ENCODE measurements at places on chromosomes 5 and 9. TPM values are rescaled to one million over a fixed set of nuclear protein-coding genes. Genes with fewer than 3 reads are reported as not detected.

DNA sequence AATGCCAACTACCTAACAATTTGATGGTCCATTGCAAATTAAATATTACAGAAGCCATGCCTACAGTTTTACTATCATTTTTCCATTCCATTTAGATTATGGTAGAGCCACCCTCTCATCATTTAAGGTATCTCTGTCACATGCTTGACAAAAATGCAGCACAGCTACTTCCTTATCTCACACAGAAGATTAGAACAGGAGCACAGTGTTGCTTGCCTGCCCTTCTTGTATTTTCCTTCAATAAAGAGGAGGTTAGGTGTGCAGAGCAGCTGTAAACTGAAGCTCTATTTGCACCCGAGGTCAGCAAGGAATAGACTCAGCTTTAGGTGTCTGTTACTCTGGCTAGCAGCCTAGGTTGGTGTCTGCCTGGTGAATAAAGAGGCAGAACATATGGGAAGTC, 51.5 kb upstream of the ATP10B start:
- H3K4me3 ChIP-seq: no peak overlapping the region
- H3K4me1 ChIP-seq: no peaks in the 10 kb centered on the region
- DNase-seq: no peak
- no peak overlapping the region for H3K27ac ChIP-seq

GRCh38 chr9:93644397-93645088, 68.2 kb downstream of the PHF2 start:
- H3K4me1 ChIP-seq: no peaks in the 10 kb centered on the region
- no peak for DNase-seq
- no peak overlapping the region for H3K27ac ChIP-seq
- peaks cover 26% of the 10 kb centered on the region for H3K36me3 ChIP-seq

- peaks cover 5% of the 10 kb centered on the region for H3K4me1 ChIP-seq
- H3K4me3 ChIP-seq: no peak overlapping the region
- no peak overlapping the region for H3K27ac ChIP-seq
- no peak for DNase-seq
- no peaks in the 10 kb centered on the region for H3K36me3 ChIP-seq
These were observed 50.7 kb downstream of the P4HA2 start for GRCh38 chr5:132176987-132177386.

DNA sequence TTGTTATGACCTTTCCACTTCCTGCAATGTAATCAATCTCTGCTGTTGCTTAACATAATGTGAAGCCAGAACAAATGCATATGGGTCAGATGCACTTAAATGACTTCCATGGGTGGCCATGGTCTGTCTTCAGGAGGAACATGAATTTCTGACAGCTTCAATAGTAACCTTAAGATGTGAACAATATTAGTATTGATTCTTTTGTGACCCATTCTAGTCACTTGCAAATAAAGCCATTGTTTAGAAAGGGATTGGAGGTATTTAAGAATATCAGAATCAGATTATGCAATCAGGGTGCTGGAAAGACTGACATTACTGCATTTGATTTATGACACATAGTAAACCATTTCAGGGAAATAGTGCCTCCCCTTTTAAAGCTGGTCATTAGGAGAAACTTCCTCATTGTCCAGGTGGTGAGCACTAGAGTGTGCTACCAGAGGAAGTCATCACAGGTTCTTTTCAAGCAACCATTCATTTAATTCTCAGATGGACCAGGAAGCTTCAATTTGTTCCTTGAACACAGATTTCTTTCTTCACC, 32.1 kb downstream of the GRIN3A start:
- no peaks in the 10 kb centered on the region for H3K36me3 ChIP-seq
- DNase-seq: no peak
- no peak overlapping the region for H3K27ac ChIP-seq

GRCh38 chr5:133907075-133907474, 61.4 kb downstream of the C5orf15 start:
- H3K4me3 ChIP-seq: no peak overlapping the region
- no peaks in the 10 kb centered on the region for H3K27me3 ChIP-seq
- H3K36me3 ChIP-seq: no peaks in the 10 kb centered on the region
- DNase-seq: no peak
- H3K4me1 ChIP-seq: no peaks in the 10 kb centered on the region

DNA sequence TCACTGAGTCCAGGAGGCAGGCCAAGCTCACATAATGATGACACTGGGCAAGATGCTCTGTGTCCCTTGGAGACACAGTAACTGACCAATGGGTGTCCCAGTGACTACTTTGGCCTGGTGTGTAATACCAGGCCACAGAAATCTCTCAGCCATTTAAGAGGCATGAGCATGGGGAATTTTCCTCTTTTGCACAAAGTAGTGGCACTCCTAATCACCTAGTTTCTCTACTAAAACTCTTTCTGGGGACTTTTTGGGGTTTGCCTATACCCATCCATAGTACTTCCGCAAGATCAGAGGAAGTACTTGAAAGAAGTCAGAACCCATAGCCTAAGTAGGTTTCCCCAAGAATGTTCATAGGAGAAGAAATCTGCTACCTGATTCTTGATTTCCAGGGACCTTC, 161.9 kb downstream of the ARSB start:
- no peak overlapping the region for H3K27ac ChIP-seq
- H3K36me3 ChIP-seq: no peaks in the 10 kb centered on the region
- no peaks in the 10 kb centered on the region for H3K4me1 ChIP-seq
- no peak for DNase-seq

- H3K27ac ChIP-seq: no peak overlapping the region
- H3K4me1 ChIP-seq: peaks cover 7% of the 10 kb centered on the region
- H3K4me3 ChIP-seq: no peak overlapping the region
- no peaks in the 10 kb centered on the region for H3K36me3 ChIP-seq
- DNase-seq: no peak
These were observed 29.2 kb downstream of the NR2F1 start for GRCh38 chr5:93611976-93612854.

Gene ZNF474
- polyA plus RNA-seq: 0.14 TPM

Gene PIP5KL1
- 0.81 TPM for polyA plus RNA-seq

Gene BSPRY
- 1.3 TPM for polyA plus RNA-seq

Gene RANBP3L
- polyA plus RNA-seq: not detected

All from CD4-positive, CD25-positive, alpha-beta regulatory T cell (primary cell).